ENCODE measurements at places on chromosomes 2 and 18.

DNA sequence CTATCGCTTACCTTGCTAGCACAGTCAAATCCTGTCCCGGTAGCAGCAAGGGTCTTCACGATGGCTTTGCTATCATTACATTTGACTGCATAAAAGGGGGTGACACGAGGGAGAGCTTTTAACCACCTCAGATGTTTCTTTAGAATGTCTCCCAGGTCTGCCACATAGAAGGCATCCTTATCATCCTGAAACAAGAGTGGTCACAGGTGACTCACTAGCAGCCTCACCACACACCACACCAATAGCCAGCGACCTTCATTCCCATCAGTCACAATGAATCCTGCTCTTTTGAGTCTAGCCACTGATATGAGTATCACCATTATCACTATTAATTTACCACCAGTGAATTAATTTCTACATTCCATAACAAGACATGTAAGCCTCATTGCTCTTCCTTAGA, 3.7 kb downstream of the ODC1 start:
- DNase-seq: no peak

- DNase-seq: peak; percentile 24
These were observed 54.2 kb upstream of the SEMA4C start for GRCh38 chr2:96923810-96924774.

- DNase-seq: no peak
These were observed 113.4 kb downstream of the EIPR1 start for GRCh38 chr2:3264010-3264744.

DNA sequence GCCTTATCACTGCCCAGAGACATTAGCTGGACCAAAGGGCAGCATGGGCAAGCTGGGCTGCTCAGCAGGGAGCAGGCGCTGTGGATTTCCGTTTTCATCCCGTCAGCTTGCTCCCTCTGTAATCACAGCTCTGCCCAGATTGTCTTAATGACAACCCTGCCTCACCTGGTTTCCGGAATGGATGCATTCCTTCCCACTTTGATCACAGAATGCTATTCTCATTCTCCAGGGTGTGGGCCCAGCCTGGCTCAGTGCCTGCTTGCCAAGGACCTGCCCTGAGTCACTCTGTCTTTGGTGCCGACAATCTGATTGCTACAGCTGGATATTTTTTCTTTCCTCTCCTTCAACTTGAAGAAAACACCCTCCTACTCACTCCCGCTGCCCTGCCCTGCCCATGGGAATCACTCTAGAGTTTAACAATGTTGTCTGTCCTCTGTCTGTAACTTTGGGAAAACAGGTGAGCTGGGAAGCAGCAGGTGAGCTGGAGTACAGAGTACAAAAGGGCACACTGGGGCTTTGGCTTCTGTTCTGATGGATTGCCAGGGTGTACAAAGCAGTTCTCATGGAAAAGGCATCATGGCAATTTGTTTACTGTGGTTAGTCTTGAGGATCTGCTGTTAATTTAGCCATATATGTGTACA, 27.2 kb upstream of the FAM136A start:
- no peak for DNase-seq

- DNase-seq: no peak
These were observed 59.0 kb upstream of the IGFBP5 start for GRCh38 chr2:216754336-216754735.

GRCh38 chr18:36817039-36817438, 11.8 kb downstream of the TPGS2 start:
- no peak for DNase-seq

DNA sequence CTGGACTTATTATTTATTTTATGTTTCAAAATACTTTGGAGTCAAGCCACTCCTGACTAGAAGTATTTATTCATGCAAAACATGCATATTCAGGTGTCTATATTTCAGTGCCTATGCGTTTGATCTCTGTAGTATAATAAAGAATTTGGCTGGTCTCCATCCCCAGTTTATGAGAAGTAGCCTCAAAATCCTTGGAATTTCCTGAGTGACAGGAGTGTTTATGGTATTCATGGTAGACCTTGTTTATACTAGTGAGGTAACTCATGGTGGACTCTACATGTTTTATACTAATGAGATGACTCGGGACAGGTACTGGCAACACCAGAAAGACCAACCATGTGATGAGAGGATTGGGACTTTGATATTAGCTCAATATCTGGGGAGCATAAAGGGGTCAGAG, 43.9 kb upstream of the CSRNP3 start:
- DNase-seq: no peak

DNA sequence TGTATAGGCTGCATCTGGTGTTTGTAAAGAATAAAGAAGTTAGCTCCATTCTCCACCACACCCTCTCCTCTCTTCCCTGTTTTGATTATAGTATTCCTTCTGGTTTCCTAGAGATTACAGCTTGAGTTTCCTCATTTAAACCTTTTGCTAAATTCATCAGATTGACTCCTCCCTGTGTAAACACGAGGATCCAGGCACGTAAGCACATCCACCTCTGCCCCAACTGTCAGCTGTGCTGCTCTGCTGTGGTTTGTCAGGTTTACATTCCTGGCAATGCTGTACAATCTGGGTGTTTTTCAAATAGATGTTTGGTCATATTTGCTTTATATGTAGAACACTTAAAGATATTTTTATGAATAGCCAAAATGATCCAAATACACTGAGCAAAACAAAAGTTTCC, 302.8 kb downstream of the PTGR3 start:
- no peak for DNase-seq

DNA sequence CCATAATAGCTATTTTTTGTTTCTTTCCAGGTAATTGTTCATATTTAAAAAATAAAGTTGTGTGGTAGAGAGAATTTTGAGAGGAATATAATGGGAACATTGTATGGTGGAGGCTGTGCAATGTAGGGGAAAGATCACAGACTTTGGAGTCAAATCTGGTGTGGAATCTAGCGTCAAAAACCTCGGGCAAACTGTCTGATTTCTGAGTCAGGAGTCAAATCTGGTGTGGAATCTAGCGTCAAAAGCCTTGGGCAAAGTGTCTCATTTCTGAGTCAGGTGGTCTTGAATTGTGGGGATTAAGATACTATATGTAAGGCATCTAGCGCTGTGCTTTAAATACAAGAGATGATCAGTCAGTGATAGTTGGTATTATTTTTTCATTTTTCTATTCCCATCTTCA, 5.1 kb downstream of the PTPN4 start:
- DNase-seq: no peak

GRCh38 chr2:20382965-20383810, 32.5 kb upstream of the PUM2 start:
- DNase-seq: peak; percentile 30

DNA sequence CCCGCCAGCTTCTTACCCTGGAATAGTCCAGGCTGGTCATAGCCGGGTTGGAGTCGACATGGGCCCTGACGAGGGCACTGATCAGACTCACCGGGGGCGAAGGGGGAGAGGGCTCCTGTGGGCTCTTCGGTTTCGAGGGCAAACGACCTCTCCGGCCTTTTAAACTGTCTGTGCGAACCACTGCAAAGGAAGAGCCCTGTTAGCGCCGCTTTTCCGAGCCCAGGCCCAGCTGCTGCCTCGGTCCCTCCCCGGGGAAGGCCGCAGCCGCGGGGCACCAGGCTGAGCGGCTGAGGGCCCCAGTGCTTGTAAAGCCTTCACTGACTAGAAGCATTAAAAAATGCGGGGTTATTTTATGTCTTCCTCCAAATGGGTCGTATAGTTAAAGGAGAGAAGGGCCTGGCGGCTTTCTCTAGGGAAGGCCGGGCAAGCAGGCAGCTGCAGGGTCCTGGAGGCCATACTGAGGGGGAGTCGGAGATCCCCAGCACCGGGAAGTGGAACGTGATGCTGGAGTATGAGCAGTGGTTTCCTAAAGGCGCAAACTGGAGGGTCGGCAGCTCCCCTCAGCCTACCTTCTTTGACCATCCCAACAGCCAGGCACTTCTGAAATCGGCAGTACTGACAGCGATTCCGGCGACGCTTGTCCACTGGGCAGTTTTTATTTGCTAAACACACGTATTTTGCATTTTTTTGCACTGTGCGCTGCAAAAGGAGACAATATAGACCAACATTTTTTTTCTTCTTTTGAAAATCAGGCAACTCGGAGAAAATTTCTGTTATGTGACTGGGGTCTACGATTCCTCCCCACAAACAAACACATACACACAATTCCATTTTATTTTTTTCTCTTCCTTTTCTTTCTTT, 4.5 kb downstream of the NR4A2 start:
- DNase-seq: peak; percentile 41

DNA sequence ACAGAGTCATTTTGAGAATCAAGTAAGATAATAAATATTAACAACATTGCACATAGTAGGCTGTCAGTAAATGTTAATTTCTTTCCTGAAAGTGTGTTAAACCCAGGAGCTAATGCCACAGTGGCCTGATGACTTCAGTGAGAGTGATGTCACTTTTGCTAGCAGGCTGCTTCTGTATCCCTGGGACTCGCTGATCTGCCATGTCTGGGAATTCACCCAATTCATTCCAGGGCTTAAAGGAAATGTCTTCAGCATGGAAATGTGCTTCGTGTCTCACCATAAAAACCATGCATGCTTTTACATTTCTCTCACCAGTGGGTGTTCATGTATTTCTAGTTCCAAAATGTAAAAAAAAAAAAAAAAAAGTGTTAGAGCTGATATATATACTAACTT, 56.8 kb upstream of the MAPRE3 start:
- DNase-seq: no peak

- DNase-seq: no peak
These were observed 8.6 kb downstream of the EN1 start for GRCh38 chr2:118838741-118839455.

- no peak for DNase-seq
These were observed 1057.1 kb upstream of the CRIM1 start for GRCh38 chr2:35298493-35298892.

DNA sequence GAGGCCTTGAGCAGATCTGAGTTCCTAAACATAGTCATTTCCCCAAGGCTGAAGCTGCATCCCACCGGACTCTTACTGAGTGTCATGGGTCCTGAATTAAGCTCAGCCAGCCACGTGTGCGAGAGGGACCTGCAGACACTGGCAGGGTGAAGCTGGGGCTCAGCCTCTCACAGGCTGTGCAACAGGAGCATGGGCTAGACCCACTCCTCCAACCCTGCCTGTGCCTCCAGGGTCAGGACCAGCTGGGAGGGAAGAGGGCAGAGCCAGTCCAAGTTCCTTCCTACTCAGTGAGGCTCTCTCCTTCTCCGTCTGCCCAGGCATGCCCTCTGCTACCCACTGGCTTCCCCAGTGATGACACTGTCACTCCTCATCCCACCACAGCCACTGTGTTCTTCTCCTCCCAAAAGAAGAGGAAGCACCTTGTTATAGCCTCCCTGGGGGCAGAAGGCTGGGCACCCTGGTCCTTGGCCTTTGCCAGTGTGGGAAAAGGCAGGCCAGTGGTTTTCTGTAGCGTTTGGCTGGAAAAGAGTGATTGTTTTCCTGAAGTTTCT, 78.9 kb downstream of the KCNF1 start:
- no peak for DNase-seq

- no peak for DNase-seq
These were observed 2.0 kb downstream of the ESPNL start for GRCh38 chr2:238101891-238102841.

GRCh38 chr2:65430603-65431420, 1.6 kb downstream of the SPRED2 start:
- DNase-seq: peak; percentile 79

DNA sequence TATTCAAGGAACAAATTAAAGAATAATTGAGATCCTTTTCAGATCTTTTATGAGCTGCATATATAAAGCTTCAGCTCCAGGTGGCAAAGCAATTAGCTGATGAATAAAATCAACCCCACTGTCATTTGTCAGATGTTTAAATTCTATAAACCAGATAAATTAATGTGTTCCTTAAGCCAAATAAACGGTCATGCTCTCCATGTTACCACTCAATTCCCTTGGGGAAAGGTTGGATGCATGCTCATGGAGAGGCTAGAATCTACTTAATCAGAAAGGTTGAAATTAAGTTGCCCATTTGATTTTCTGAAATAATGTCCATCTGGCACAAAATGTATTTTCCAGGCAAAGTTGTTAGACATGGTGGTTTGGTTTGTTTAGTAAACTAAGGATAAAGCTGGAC, 282.5 kb upstream of the SPRED2 start:
- no peak for DNase-seq

DNA sequence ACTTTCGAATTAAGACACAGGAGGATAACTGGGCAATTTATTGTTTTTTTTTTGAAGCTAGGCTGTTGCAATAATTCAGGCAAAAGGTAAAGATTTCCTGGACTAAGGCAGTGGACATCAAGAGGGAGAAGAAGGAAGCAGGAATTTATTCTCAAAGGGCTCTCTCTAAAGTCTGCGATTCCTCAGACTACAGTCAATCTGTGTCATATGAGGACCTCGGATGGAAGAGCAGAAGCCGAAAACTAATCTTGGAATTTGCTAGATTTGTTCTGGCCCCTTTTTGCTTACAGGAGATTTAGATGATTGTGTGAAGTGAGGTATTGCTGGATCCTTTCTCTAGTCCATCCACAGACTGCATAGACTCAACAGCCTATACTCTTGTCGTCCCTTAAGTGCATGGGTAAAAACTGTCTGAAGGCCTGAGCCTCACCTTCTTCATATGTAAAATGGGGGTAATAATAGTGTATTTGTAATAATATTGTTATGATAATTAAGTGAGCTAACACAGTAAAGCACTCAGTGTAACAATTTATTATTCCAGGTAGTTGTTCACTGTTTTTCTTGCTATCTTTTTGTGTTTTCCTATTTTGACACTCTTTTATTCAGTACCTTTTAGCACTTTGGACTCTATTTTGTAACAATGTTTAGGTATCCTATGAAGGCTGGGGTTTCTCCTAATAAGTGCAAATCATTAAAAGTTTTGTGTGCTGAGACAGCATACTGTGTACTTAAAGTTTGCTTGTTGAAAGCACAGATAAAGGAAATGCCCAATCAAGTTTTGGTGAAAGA, 54.2 kb upstream of the NT5C1B start:
- DNase-seq: no peak

DNA sequence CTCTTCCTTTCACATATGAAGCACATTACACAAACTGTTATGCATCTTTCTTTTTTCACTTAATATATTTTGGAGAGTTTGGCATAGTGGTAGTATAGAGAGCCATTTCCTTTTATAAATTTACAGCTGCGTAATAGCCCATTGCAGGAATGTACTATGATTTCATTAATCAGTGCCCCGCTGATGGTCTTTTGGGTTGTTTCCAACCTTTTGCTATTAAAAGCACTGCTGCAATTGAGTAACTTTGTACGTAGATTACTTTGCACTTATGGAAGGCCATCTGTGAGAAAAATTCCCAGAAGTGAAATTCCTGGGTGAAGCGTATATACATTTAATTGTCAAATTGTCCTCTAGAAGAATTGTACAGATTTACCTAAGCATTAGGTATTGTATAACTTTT, 565.3 kb upstream of the ZNF804A start:
- DNase-seq: no peak

Measured in CD4-positive, alpha-beta memory T cell (primary cell).